ENCODE measurements at places on chromosomes 7 and 10.

- no peak for DNase-seq
These were observed 67.4 kb downstream of the REEP3 start for GRCh38 chr10:63588436-63589167.

DNA sequence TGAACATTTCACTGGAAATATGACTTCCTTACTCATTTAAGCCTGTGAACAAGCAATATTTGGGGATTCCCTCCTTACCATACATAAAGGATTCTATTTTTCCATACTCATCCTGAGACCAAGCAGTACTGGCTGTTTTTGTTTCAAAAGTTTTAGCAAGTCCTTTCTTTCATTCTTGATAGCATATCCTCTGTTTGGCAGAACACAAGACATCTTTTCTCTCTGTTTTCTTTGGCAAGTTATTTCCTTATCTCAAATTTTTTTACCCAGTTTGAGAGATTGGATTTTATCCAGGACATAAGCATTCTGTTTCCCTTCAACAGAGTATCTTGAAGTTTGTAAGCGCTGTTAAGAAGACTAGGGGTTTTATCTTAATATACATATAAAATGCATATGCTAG is 3.0 kb upstream of the WASL start:
- DNase-seq = no peak

- DNase-seq = no peak
These were observed 45.7 kb downstream of the CROT start for GRCh38 chr7:87391020-87391701.

DNA sequence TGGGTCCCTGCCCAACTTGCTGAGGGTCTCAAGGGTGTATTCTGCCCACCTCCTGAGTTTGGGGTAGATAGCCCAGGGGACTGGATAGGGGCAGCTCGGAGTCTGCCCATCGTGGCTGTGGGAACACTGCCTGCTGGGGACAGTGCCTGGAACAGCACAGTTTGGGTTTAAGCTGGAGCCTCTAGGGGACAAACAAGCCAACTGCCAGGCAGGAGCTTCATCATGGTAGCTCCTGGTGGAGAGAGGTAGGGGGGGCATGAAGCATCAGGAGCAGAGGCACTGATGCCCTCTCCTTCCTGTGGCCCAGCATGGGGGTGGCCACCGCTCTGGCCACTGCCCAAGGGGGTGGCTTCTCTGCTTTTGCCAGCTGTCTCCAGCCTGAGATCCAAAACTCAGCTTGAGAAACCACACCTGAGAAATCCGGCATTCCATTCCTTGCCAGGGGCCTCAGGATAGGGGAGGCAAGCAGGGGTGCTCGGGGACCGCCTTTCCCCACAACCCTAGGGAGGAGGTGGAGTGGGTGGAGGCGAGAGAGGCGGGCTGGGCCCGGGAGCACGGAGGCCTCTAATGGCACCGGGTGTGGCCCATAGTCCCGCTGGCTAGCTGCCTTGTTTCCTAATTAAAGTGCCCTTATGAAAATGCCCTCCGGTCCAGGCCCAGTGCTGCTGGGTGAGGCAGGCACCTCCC is 47.6 kb downstream of the UNC5B start:
- no peak for DNase-seq

DNA sequence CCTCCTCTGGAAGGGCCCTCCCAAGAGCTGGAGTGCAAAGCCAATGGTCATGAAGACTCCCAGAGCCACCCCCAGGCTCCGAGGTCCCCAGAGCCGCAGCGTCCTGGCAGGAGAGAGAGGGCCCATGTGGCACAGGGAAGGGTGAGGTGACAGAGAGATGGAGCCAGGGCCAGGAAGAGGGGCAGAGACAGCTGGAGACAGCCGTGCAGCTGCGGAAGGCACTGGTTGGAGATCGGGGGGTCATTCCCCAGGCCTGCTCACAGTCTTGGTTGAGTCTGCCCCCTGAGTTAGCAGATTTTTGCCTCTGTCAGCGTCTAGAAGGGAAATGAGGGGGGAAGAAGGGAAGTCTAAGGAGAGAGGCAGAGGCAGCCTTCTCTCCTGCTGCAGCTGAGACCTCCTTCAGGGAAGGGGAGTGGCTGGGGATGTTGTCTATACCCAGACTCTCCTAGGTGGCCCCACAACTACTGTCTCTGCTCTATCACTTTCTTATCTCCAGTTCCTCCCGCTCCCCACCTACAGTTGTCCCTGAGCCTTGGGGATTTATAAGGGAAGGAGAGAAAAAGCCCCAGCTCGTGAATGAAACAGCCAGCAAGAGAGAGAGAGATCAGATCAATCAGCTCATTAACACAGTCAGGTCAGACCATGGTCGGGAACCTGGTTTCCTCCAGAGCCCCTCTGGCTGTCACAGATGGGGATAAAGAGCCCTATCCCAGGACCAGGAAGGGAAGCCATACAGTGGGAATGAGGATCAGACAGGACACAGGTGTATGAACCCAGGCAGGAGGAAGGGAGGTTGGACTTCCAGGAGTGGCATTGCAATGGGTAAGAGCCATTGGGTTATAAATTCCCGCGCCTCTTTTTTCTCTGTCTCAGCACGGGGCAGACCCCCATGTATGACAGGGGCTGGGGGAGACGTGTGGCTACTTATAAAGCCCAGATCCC is 1.2 kb downstream of the GAL3ST4 start:
- DNase-seq = no peak

DNA sequence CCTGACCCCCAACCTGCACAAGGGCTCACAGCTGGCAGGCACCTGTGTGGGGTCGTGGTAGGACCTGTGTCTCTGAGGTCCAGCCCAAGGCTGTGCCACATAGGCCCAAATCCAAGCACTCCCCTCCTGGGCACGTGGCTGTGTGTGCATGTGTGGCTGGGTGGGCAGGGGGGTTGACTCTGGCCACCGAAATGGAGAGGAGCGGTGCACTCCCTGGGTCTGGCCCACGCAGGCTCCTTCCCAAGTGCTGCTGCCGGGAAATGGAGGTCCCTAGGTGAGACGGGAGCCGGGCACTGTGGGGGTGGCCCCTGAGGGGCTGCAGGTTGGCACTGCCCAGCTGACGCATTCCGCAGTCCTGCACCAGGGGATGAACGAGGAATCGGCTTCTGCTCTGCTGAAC is 528.1 kb downstream of the DNAJB6 start:
- no peak for DNase-seq

GRCh38 chr10:69636626-69637605 is 6.9 kb downstream of the FAM241B start:
- DNase-seq = no peak

DNA sequence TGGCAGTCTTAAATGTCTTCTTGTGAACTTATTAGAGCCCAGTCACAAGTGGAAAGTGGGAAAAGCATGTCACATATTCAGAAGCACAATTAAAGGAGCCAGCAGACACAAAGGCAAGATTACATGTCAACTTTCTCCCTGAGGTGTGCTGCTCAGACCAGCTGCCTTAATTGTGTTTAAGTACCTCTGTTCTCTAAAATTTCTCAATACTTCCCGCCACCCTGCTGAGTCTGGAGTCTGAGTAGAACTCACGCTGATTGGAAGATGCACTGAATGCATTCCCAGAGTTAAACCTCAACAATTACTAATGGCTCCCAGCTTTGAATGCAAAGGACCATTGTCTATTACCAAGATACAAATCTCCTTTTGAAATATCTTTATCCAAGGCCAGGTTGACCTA is 166.4 kb upstream of the COBL start:
- no peak for DNase-seq

DNA sequence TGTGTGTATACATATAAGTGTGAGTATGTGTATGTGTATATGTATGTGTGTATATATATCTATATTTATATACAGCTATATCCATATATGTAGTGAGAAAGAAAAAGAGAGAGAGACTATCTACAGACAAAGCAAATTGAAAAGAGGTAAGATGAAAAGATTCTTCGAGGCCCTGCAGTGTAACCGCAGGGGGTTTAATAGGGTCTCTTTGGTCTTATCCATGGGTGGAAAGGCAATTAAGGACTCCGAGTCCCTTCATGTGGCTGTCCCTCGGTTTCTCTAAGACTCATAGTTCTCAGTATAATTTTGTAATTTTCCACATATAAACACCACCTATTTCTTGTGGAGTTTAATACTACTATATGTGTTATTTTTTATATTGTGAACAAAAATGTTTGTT is 50.6 kb upstream of the JAZF1 start:
- no peak for DNase-seq

Measured in activated CD8-positive, alpha-beta memory T cell treated with anti-CD3 and anti-CD28 coated beads for 1 hour (primary cell).